ENCODE measurements at places on chromosomes 6 and 20.

GRCh38 chr6:149031201-149031858 lies 284.5 kb downstream of the UST start:
- no peak for DNase-seq

GRCh38 chr6:26250698-26251044 lies 114.3 kb upstream of the BTN3A2 start:
- no peak for DNase-seq

- no peak for DNase-seq
Measured at GRCh38 chr20:50810063-50810462, 15.2 kb downstream of the BCAS4 start.

GRCh38 chr6:27297484-27297856 lies 14.6 kb downstream of the POM121L2 start:
- DNase-seq: no peak

DNA sequence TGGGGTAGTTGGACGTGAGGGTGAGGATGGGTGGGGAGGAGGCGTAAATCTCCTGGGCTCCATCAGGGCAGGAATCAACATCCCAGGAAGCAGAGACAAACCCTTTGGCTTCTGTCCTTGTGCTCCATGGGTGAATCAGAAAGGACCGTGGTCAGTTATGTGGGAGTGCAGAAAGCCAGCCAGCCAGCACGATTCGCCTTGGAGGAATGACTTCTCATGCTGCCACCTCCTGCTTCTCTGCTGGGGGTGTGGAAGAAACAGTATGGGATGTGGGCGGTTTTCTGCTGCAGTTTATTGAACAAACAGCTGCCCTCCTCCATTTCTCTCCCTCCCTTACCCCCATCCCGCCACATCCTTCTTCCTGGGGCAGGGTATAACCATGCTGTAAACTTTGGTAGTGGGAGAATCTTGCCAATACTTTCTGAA lies 214.5 kb downstream of the SOX4 start:
- DNase-seq: no peak

All from stimulated activated CD8-positive, alpha-beta memory T cell treated with anti-CD3 and anti-CD28 coated beads, Interleukin-4, amount 100 ng/mL, for 4 hours (primary cell).